Stimulated activated CD4-positive, alpha-beta T cell treated with anti-CD3 and anti-CD28 coated beads, Interleukin-15, amount 100 ng/mL, for 1 hour (primary cell): ENCODE measurements at places on chromosomes 12 and 14.

- no peak for DNase-seq
These were observed 344.2 kb downstream of the ATP23 start for GRCh38 chr12:58285551-58285950.

- DNase-seq, result peak; percentile 77
These were observed at the start of gene CMAS for GRCh38 chr12:22046090-22046967. Gene CMAS, plus strand, starts transcription at chr12:22046218. Its CDS starts 86 bp downstream, at chr12:22046304.

DNA sequence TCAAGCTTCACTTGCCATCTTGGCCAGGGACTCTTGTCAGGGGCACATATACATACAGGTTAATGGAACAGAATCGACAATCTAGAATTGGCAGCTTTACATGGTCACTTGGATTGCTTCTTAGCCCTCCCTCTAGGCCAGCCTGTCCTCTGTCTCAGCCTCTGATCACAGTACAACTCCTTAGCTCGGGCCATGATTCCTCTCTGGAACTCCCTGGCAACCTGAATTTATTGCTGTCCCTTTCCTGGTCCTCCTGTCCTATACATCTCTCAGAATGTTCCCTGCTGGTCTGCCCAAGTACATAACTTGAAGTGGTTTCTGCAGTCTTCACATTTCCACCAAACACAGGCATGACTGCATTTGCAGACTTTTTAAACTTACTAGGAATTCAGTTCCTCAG is 79.9 kb upstream of the CCDC175 start:
- DNase-seq, result no peak

GRCh38 chr12:22800332-22800731 is 175.4 kb downstream of the ETNK1 start:
- no peak for DNase-seq

DNA sequence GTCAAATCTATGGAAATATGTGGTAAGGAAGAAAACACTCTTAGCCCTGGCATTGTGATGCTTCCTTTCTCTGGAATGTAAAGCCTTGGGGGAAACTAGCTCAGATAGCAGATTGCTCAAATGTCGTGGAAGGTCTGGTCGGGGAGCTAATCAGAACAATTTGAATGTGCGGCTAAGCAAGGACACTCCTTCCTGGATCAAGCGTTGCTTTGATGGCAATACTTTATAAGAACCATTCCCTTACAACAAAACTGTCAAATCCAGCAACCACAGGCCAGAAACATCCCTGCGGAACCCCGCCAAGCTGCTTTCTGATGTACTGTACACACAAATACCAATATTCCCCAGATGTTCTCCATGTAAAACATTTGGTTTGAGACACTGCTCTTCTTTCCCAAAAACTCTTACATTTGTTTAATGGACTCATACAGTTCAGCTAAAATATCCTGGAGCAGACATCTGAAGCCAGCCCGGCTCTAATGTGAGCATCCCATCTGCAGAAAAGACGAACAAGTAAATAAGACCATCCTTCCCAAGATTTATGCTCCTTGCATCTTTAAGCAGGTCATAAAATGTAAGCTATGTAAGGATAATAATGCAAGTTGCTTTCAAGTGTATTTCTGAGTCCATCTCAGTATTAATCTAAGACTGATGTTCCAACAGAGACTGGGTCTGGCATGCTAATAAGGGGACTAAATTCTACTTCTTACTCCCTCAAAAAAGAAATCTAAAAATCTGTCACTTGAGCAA is 20.2 kb downstream of the NUAK1 start:
- no peak for DNase-seq

- no peak for DNase-seq
These were observed 215.8 kb downstream of the PHLDA1 start for GRCh38 chr12:75815756-75816155.

- no peak for DNase-seq
These were observed 172.2 kb downstream of the NAV3 start for GRCh38 chr12:78002878-78003277.

GRCh38 chr12:113782873-113783272 is 183.3 kb downstream of the RBM19 start:
- no peak for DNase-seq

GRCh38 chr12:5187136-5187535 is 143.5 kb downstream of the KCNA5 start:
- no peak for DNase-seq

DNA sequence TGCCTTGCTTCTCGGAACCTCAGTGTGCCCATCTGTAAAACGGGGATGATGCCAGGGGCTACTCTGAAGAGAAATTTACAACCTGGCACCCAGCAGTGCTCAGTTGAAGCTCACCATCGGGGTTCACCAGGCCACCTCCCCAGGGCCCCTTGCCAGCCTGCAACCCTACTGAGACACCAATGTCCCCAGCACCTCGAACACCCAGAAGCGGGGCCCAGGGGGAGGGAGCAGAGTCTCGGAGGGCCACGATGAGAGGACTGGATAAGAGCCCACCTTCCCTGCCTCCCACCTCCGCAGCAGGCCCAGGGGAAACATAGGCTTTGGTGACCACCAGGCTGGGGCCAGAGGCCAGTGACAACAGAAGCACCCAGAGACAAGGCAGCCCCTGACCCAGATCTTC is 22.4 kb downstream of the NCOR2 start:
- DNase-seq, result no peak

GRCh38 chr12:53235742-53236442 is 3.9 kb upstream of the RARG start:
- DNase-seq, result no peak

DNA sequence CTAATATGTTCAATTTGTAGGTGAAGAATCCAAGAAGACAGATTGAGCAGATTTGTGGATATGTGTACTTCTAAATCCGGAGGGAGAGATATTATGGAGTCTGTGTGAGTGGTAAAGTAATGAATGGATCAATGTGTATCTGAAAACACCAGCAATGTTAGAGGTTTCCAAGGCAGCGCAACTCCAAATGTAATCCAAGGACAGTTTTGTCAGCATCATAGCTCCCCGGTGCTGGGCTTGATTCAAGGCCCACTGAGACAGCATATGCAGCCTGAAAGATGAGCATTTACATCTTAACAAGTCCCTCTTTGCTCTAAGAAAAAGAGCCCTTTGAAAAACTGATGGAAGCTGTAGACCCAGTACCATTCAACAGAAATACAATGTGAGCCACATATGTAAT is 38.3 kb upstream of the FRMD6 start:
- no peak for DNase-seq

GRCh38 chr14:68730348-68730747 is 62.5 kb downstream of the ZFP36L1 start:
- no peak for DNase-seq
